Inflammatory macrophage treated with lipopolysaccharide for 1 hour (primary cell): ENCODE measurements at places on chromosomes 3 and 15.

DNA sequence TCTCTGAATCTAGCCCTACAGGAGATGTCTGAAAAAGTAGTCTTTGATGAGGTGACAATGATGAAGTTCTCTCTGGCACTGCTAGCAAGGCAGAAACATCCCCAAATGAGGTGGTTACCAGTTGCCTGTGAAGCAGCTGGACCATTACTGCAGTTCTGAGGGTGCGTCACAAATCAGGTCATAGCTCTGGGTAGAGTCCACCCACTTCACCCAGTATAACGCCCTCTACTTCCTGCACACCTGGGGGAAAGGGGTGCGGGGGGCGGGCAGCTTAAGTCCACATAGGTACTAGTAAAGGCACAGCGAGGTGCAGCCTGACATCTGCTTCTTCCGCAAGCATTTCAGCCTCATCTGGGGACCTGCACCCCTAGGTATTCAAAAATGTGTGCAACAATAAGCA lies 13.4 kb upstream of the SATB1 start:
- DNase-seq = no peak

DNA sequence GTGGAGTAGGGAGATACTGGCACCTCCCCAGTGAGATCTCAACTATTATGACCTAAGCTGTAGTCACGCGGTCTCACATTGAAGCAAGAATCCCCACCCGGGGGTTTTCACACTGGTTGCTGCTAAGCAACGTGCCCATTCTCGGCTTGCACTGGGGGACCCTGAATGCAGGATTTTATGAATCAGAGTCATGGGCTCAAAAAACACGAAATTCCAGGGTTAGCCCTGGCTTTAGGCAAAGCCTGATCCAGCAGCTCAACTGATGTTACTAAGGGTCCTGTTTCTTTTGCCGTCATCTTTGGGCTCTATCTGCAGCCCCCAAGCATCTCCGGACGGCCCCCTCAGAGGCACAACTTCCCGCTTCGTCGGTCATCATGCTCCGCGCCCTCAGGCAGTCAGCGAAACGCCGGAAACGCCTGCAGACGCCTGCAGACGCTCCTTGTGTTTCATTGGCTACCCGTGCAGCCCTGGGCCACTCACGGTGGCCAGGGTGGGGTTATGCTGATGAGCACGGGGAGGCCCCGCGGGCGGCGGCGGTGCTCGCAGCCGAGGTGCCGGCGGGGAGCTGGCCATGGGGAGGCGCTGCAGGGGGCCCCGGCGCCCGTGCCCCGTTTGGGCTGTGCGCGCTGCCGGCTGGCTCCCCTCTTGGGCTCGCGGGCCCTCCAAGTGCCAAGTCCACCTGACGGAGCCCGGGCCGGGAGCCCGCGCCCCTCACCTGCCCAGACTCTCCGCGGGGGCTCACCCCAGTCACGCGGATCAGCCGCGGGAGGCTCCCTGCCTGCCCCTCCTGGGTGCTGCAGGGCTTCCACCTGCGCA lies 25.8 kb downstream of the EFCC1 start:
- DNase-seq = peak; percentile 90

DNA sequence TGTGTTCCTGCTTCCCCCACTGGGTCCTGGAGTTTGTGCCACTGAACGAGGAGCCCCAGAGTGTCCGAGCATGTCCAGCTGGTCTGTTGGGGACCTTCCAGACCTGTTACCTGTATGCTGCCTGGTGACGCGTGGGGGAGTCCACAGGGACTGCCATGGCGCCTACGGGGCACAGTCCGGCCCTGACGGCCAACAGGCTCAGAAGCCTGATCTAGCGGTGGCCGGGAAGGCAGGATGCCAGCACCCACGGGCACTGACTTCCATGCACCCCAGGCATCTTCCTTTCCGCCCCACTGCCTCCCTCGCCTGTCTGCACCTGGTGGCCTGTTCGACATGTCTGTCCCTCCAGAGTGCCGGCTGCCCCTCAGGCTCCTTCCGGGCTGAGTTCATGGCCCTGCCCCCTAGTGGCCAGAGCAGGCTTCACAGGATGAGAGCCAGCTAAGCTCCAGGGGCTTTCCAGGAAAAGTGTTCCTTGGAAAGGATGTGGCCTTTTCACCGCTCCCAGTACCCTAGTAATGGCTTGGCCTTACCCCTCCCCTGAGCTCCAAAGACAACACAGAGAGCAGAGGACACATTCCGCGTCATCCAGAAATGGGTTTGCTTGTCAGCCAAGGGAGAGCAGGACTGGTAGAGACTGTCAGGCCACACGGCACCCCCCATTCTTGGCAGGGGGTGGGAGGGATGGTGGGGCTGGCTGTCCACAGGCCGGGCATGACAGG lies 35.7 kb downstream of the NGRN start:
- peak; percentile 66 for DNase-seq

GRCh38 chr3:89246326-89246725 lies 138.9 kb downstream of the EPHA3 start:
- DNase-seq = no peak

DNA sequence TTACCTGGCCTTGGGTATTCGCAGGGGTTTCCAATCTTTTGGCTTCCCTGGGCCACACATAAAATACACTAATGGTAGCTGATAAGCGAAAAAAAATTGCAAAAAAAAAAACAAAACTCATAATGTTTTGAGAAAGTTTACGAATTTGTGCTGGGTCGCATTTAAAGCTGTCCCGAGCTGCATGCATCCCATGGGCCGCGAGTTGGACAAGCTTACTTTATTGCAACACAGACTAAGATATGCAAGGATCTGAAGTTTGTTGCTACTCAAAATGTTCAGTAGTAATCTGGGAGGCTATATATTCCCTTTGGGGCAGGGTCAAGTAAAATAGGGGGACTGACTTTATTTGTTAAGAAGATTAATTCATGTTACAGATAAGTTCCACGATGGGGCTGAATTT lies 247.9 kb downstream of the CD47 start:
- DNase-seq = no peak

DNA sequence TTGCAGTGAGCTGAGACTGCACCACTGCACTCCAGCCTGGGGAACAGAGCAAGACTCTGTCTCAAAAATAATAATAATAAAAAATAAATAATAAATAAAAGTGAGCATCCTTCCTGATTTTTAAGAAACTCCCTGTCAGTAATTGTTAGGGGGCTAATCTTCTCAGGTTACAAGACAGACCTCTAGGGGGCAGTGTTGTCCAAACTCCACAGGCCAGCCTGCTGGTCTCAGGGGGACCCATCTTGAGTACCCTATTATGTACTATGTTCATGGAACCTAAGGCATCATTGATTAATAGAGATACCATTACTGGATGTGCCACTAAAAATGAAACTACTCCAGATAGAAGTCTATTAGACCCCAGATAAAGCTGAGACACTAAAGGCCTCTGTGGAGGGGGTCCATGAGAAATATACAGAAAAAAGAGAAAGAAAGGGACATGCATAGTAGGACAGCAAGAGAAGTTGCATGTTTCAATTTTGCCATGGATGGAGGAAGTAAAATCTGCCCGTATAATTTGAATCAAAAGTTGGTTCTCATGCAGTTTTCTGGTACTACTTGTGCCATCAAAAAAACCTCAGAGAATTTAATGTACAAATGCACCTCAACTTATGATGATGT lies 85.5 kb upstream of the CDV3 start:
- DNase-seq = peak; percentile 82

- DNase-seq = no peak
These were observed 54.3 kb downstream of the HMG20A start for GRCh38 chr15:77475001-77475400.

DNA sequence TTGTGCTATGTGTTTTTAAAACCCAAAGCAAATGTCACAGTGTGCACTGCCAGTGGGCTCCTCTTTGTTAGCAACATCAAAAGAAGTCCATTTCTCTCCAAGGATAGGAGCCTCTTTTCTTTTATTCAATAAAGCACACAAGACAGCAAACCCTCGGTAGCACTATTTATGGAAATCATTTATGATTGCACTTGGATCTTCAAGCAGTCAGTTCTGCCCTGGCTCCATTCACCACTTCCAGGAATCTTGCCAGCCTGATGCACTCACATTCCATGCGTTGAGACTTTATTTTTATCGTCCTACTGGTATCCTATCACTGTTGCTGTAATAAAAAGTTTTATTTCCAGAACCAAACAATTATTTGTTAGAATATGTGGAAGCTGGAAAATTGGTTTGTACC lies 412.1 kb downstream of the TBL1XR1 start:
- DNase-seq = no peak

DNA sequence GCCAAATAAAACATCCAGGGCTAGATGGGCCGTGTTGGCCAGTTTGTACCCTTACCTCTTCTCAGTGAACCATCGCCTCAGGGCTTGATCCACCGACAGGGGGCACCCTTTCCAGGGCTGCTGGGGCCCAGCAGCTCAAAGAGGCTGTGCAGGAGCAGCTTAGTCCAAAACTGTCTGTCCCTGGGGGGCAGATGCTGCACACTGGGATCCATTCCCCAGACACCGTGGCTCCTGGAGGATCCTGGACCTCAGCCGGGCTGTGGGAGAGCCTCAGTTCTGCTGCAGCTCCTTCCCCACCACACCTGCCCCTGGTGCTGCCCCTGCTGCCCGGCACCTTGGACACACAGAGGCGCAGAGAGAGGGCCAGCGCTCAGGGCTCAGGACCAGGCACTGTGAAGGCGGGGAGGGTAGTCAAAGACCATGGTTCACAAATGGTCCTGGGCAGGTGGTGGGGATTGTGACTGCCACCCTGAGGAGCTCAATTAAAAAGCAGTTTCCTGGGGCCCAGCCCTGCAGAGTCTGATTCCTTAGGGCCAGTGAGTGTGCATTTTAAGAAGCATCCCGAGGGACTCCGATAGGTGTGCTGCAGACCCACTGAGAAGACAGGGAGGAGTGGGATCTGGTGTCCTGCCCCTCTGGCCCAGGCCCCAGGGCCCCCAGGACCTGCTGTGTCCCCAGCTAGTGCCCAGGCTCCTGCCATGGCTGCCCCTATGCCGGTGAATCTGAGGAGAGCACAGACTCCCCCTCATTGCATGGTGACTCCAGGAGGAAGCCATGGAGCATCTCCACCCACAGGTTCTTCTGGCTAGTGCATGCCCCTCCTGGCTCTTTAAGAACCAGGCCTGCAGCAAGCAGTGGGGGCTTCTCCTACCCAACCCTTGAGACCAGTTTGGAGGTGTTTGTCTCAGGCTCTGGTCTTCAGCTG lies 86.5 kb upstream of the PRR20G start:
- DNase-seq = peak; percentile 44
